CD4-positive, alpha-beta T cell treated with Interleukin-1 beta for 1 hour (primary cell): ENCODE measurements at places on chromosomes 1 and 21.

DNA sequence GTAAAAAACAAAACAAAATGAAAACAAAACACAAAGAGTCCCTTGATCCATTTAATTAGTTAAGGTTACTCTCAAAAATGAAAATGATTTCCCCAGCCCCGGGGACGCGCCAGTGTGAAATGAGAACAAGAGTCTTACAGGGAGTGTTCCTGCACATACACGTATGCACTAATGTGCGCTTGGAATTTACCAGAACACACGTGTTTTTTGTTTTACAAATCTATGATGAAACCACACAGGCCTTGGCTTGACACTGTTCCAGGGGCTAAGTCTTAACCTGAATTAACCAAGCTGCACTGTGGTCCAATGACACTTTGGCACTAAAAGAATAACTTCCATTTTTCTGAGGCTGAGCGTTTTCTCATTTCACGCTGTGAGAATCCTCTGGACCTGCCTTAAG, 63.7 kb downstream of the SLC45A1 start:
- no peak for DNase-seq

GRCh38 chr1:98088381-98088780, 167.5 kb upstream of the DPYD start:
- DNase-seq, result no peak

DNA sequence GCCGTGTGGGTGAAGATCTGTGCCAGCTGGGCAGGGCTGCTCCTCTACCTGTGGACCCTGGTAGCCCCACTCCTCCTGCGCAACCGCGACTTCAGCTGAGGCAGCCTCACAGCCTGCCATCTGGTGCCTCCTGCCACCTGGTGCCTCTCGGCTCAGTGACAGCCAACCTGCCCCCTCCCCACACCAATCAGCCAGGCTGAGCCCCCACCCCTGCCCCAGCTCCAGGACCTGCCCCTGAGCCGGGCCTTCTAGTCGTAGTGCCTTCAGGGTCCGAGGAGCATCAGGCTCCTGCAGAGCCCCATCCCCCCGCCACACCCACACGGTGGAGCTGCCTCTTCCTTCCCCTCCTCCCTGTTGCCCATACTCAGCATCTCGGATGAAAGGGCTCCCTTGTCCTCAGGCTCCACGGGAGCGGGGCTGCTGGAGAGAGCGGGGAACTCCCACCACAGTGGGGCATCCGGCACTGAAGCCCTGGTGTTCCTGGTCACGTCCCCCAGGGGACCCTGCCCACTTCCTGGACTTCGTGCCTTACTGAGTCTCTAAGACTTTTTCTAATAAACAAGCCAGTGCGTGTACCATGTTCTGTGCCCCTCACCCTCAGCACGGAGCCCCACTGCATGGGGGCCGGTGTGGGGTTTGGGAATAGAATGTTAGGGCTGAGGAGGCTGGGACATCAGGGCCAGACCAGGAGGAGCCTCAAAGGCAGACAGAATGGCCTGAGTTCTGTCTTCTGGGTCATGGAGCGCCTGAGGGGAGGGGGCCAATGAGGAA, 21.3 kb downstream of the SERINC2 start:
- DNase-seq, result no peak

DNA sequence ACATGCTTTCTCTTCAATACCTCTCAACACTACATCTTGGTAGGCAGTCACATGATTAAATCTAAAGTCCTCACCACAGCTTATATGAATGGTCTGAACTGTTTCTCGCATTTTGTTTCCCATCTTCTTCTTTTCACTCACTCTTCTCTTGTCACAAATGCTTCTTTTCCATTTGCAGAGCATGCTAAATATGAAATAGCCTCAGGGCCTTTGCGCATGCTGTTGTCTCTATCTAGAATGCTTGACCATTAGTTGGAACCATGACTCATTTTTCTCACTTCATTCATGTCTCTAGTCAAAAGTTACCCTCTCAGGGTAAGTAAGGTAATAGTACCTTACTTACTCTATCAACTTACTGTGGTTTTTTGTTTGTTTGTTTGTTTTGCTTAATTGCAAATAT, 239.7 kb downstream of the PTPRC start:
- DNase-seq, result no peak

- no peak for DNase-seq
Measured at GRCh38 chr1:2472109-2472508, 4.0 kb upstream of the PLCH2 start.

DNA sequence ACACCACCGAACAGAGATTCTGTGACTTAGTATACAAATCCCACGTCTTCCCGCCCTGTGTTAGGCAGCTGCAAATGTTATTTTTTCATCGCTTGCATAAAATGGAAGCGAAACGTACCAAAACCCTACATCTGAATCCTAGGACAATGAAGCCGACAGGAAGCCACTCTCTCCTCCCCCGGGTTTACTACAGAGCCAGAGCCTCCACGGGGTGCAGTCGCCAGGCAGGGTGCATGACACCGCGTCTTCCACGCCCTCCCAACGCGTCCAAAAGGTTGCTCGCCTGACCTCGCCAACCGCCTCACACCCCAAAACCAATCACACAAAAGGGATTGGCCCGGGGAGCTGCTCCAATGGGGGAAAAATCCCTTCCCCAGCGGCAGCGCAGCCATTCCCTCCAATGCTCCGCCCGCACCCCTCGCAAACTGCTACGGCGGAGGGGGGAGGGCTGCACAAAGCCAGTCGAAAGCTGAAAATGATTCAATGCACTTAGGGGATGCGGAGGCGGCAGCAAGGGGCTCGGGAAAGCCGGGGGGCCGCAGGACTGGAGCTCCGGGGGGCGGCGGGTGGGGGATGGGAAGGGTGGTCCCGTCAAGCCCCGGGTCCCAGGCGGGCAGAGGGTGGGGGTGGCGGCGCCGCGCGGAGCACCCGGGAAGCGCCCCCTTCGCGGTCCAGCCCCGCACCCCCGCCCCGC, 701 bp downstream of the CEP170 start:
- peak; percentile 57 for DNase-seq

- no peak for DNase-seq
Measured at GRCh38 chr1:246921481-246921880, 10.3 kb downstream of the AHCTF1 start.

GRCh38 chr1:24390924-24391782, 22.4 kb downstream of the STPG1 start:
- DNase-seq, result peak; percentile 82

GRCh38 chr21:42406201-42406621, 2.5 kb downstream of the UBASH3A start:
- DNase-seq, result peak; percentile 64

- no peak for DNase-seq
Measured at GRCh38 chr21:36297406-36297937, 22.5 kb upstream of the MORC3 start.
